ENCODE measurements at places on chromosomes 12 and 14.

GRCh38 chr12:20423557-20423956 lies 55.2 kb downstream of the PDE3A start:
- no peak for DNase-seq

GRCh38 chr12:53924521-53925405 lies 13.9 kb upstream of the HOXC13 start:
- no peak for DNase-seq

DNA sequence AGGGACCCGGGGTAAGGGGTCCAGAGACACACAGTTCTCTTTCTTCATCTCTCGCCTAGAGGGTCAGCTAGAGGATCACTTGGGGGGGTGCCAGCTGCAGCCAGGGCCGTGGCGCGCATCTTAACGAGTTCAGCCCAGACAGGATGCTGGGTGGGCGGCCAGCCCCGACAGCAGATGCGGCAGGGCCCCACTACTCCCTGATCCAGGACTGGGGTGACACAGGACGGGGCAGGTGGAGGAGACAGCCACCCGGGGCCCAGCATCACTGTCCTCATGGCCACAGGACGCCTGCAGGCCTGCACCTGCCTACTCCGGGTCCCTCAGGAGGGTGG lies 12.8 kb downstream of the AKT1 start:
- no peak for DNase-seq

GRCh38 chr14:96204151-96205058 lies at the start of gene BDKRB2:
Gene BDKRB2, plus strand, starts transcription at chr14:96204839. Its CDS starts 32,269 bp downstream, at chr14:96237108.
- DNase-seq = peak; percentile 85

GRCh38 chr12:92656911-92657310 lies 45.9 kb upstream of the PLEKHG7 start:
- no peak for DNase-seq

GRCh38 chr12:13596714-13597113 lies 384.7 kb downstream of the GRIN2B start:
- no peak for DNase-seq
